ENCODE measurements at places on chromosomes 6 and 20.

GRCh38 chr6:39792540-39793450 is 619 bp downstream of the DAAM2 start:
- DNase-seq = peak; percentile 6

DNA sequence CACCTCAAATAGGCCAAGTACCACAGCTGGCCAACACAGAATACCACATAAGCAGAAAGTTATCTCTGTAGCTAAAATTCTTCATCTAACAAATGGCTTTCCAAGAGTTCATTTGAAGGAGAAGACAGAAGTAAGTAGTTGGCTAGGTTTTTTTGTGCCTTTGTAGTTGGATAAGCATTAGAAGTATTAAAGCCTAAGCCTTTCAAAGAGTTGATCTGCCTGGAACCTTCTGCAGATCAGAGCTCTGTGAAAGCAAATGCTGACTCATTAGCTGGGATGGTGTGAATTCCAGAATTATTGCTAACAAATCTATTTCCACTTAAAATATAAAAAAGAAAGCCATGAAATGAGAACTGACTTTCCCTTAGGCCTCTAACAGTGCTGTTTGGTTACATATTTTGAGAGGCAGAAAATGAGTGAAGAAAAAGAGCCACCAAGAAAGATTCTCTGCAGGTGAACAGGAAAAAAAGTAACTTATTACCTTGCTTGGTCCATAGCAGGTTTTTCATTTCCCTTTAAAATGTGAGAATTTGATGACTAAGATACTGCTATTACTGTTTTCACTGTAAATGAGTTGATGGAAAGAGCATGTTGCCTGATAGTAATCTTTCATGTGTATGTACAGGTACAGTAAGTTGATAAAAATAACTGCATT is 763.2 kb upstream of the FLRT3 start:
- no peak for DNase-seq

DNA sequence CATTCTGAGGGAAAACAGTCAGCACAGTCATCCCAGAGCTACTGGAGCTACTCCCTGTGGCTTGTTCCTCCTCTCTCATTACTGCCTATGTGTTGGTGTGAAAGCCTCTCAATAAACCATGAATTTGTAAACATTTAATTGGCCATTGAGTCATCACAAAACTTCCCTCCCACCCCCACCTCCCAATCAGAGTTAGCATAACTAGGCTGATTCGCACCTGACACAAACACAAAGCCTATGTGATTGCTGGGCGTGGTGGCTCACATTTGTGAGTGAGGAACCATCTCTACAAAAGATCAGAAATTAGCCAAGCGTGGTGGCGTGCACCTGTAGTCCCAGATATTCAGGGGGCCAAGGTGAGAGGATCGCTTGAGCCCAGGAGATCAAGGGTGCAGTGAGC is 17.1 kb upstream of the SNTA1 start:
- no peak for DNase-seq

DNA sequence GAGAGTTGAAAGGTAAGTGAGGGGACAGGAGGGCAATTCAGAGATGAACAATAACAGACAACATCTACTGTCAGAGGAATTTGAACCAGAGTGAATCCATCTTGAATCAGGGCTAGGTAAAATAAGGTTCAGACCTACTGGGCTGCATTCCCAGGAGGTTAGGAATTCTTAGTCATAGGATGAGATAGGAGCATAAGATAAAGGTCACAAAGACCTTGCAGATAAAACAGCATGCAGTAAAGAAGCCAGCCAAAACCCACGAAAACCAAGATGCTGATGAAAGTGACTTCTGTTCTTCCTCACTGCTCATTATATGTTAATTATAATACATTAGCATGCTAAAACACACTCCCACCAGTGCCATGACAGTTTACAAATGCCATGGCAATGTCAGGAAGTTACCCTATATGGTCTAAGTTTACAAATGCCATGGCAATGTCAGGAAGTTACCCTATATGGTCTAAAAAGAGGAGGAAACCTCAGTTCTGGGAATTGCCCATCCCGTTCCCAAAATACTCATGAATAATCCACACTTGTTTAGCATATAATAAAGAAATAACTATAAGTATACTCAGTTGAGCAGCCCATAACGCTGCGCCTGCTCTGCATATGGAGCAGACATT is 248.5 kb downstream of the HAO1 start:
- no peak for DNase-seq

- no peak for DNase-seq
Observed at GRCh38 chr6:77463308-77463860, at the start of gene HTR1B. Gene HTR1B, minus strand, starts transcription at chr6:77463491. Its CDS starts 88 bp downstream, at chr6:77463403.

DNA sequence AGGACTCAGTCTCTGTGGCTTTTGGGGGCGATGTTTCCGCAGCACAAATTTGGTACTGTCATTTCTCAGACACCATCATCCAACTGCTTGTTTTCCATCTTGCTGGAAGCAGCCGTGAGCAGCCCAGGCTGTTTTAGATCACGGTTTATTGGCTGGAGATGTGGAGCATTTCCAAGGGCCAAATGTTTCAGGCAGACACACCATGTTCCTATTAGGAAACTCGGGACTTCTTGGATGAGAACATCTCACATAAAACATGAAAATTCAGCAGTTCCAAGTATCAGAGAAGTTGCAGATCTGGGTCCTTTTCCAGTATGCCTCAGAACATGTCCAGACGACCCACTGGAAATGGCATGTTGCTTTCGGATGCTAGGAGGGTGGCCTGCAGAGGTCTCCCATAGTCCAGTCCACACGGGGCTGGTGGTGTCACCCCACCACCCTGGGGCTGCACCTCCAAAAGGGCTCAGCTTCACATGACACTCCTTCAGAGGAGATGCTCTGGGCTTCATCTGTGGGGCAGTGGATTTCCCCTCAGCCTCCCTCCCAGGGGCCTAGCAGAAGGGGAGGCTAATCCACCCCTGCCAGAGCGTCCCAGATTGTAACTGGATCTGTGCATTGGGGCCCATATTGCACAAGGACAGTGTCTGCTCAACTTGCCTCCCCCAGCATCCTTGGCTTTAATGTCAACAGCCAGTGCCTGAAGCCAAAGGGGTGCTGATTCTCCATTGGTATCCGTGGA is 176.3 kb downstream of the SCP2D1 start:
- no peak for DNase-seq

GRCh38 chr6:90319044-90319443 is 22.4 kb upstream of the BACH2 start:
- DNase-seq = no peak

DNA sequence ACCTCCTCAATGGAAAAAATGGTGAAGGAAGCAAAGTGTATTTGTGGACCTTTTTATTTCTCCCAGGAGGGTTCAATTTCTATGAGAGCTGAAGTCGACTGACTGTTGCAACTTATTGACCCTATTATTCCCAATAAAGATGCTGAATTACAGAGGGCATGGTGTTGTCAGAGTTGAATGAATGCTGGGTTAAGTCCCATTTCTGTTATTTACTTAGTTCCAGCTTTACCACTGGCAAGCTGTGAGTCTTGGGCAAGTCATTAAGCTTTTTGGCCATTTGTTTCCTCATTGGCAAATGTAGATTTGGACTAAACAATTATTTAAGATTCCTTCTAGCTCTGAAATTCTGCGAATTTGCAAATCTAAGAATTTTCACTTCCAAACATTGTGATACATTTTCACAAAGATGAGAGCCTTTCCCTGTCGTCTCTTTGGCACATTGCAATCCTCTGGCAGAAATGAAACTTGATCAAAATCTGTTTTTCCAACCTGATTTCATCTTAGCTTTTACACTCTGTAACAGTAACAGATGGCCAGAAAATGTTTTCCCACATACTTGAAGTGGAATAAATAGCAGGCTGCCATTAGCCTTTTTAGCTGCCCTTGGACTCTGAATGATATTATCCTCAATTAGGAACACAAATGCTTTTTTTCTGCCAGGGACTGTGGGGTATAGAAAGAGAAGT is 21.3 kb downstream of the BLTP3A start:
- no peak for DNase-seq

DNA sequence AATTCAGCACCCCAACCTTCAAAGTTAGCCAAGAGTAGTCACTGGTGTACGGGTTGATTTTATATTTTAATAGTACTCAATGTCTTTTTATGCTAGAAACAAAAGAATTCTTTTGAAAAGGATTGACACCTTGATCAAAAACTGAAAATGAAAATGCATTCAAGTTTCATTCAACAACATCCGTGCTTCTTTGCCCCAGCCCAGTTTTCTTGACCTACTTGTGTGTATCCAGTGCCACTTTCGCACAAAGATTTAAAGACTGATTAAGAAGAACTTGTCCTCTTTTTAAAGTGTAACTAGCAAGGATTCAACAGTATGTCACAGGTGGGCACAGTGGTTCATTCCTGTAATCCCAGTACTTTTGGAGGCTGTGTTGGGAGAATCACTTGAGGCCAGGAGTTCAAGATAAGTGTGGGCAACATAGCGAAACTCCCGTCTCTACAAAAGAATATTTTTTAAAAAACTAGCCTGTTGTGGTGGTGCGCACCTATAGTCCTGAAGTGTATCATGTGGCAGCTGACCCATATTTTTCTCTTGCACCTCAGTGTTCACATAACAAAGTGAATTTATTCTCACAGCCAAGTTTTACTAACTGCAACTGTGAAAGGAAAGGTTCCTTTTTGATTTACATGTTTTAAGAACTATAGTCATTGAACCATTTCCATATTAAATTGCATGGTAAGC is 22.7 kb upstream of the CD2AP start:
- no peak for DNase-seq

GRCh38 chr6:125789167-125789566 is 1.6 kb upstream of the NCOA7 start:
- DNase-seq = peak; percentile 50

DNA sequence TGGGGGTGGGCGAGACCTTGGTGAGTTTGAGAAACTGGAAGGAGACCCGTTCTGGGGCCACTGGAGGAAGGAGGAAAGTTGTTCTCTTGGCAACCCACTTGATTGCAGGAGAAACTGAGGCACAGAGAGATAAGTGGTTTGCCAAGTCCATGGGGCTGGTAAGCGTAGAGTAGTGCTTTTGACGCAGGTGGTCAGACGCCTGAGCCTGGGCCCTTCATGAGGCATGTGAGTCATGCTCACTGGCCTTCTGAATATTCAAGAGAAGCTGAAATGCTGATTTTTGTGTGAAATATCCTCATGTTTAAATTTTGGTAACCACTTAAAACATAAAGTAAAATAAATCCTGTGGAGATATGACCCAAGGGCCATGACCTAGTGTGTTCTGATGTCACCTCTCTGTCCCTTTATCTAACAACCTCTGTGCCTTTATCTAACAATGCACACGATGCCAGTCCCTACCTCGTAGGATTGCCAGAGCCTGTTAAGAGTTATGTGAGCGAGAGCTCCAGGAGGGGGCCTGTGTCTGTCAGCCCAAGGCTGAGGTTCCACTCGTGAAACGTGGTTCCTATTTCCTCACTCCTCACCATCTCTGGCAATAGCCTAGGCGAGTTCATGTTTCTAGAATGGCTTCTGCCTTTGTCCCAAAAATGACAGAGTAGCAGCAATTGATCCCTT is 32.8 kb upstream of the PMEPA1 start:
- DNase-seq = no peak

- no peak for DNase-seq
Observed at GRCh38 chr20:63549679-63550282, 2.2 kb upstream of the SRMS start.

DNA sequence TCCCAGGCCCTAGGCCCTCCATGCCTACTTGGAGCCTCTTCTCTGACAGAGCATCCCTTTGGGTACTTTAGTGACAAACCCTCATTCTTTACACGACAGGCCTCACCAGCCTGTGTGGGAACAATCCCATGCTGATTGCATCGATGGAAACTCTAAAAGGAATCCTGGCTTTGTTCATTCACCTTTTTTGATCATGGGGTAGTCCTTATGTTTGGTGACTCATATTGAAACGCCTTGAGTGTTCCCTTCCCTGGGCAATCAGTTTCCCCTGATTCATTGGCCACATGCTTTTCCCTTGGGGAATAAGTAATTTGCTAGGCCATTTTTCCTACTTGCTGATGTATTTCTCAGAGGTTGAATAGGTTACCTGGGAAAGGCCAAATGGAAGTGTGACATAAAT is 14.7 kb upstream of the TNFAIP3 start:
- DNase-seq = no peak

DNA sequence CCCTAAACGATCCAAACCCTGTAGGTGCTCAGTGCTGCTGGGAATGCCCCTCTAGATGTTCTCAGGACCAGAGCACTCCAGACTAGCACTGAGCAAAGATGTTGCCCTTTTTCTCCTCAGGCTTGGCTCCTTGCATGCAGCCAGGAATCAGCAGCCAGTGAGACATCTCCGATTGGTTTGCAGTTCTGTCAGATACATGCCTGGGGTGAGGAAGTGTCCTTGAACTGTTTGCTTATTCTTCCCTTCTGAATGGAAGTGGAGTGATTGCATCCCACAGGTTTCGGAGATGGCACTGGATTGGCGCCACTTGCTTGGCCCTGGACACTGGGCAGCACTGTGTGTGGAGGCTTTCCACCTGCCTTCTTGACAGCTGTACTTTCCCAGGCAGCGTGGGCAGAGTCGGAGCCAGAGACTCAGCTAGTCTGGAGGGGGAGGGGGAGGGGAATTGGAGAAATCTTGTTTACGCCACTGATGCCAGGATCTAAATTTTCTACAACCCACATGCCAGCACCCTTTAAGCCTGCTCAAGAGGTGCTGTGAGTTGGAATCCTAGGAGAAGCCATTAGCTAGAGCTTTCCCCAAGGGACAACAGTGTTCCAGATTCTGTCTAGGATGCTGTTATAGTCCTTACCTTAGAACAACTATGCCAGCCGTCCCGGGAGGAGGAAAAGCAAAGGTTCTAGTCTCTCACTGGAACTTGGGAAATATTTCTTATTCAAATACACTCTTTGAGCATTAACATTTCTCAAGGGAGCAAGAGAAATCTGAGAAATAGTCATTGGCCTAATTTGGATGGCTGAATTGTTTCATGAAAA is 49.2 kb upstream of the SASH1 start:
- no peak for DNase-seq

GRCh38 chr6:138487102-138487604 is 12.1 kb downstream of the NHSL1 start:
- DNase-seq = no peak

- DNase-seq = peak; percentile 50
Observed at GRCh38 chr20:38187517-38187916, 22.4 kb upstream of the TGM2 start.

GRCh38 chr6:134235937-134236751 is 81.8 kb downstream of the SGK1 start:
- peak; percentile 26 for DNase-seq

DNA sequence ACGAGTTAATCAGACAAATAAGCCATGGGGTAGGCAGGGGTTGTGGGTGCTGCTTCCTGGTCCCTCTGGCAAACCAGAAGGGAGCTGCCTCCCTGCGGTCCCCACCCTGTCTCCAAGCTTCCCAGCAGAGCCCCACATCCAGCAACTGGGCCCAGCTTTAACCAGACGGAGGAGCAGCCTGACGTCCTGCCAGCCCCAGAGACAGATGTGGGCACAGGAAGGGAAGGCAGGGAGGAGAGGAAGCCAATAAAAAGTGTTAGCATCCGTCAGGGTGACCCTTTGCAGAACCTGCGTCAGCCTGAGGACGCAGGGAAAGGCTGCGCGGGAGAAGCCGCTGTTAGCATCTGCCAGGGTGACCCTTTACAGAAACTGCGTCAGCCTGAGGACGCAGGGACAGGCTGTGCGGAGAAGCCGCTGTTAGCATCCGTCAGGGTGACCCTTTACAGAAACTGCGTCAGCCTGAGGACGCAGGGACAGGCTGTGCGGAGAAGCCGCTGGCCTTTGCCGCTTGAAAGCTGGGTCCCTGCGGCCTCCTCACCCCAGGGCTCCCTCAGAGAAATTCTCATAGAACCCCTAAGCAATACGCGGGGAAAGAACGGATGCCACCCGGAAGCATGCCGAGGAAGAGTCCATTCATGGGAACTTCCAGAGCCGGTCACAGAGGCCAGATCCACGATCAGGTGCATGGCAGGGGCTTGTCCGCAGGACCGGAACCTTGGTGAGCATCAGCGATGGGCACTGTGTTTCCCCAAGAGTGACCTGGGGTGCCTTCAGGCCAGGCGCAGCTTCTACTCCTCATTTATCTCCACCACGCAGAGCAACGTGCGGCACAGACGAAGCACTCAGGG is 15.9 kb downstream of the DLL1 start:
- DNase-seq = no peak

All from fibroblast of gingiva (primary cell).